ENCODE measurements at places on chromosomes 7 and 10. TPM values are rescaled to one million over a fixed set of nuclear protein-coding genes. Genes with fewer than 3 reads are reported as not detected.

The SHH gene
- not detected for total RNA-seq

The JAKMIP3 gene
- 1.5 TPM for total RNA-seq

The PNLIPRP2 gene
- not detected for total RNA-seq

The AKR1C1 gene
- total RNA-seq: 14.2 TPM

The NKX2-3 gene
- total RNA-seq: not detected

The CFAP70 gene
- total RNA-seq: 1.4 TPM

The CFAP46 gene
- 0.94 TPM for total RNA-seq

The LRGUK gene
- 0.24 TPM for total RNA-seq

The FAM180A gene
- total RNA-seq: 25.1 TPM

The CPN1 gene
- total RNA-seq: not detected

The TAS2R60 gene
- total RNA-seq: not detected

The KCNMA1 gene
- total RNA-seq: 2.0 TPM

The OR9A2 gene
- not detected for total RNA-seq

The LRRC61 gene
- total RNA-seq: 4.4 TPM

The PRTFDC1 gene
- total RNA-seq: 5.0 TPM

The CD36 gene
- total RNA-seq: 717 TPM

The CHAT gene
- not detected for total RNA-seq

The PLEKHS1 gene
- total RNA-seq: not detected

The SHTN1 gene
- total RNA-seq: 3.0 TPM
